Stimulated activated effector memory CD8-positive, alpha-beta T cell treated with anti-CD3 and anti-CD28 coated beads, Interleukin-12 subunit alpha, Interleukin-12 subunit beta, amount 100 ng/mL, for 72 hours (primary cell): ENCODE measurements at places on chromosomes 16 and 17.
A peak's percentile ranks its signal among the peaks of the same experiment; 100 is the strongest.

DNA sequence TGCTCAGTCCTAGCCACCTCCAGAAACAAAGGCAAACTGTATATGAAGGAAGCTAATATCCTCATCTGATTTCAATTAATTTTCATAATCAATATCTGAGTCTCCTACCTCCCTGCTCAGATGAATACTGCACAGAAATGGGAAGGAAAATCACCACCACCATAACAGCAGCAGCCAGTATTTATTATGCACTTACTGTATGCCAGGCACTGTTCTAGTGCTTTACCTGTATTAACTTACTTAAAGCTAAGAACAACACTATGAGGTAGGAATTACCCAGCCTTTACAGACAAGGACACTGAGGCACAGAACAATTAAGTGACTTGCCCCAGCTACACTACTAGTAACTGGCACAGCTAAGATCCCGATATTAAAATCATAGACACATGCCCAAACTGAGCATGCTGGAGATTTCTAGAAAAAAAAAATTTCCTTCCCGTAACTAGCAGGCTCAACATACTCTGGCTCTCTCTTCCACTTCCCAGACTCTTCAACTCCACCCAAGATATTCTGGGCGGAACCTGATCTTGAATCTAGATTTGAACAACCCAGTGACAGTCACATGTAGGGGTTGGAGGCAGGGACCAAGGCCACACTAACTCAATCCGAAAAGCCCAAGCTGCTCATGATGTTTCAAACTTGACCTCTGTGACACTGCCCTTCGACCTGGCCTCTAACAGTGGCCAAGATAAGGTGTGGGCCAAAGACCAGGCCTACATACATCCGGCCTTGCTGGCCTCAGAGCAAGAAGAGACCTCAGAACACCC, 3.9 kb downstream of the TRIM25 start:
- no peak for DNase-seq

- peak; percentile 72 for DNase-seq
These were observed 8.1 kb upstream of the FLYWCH2 start for GRCh38 chr16:2874912-2875362.

- no peak for DNase-seq
These were observed 15.5 kb upstream of the CUEDC1 start for GRCh38 chr17:57970710-57971109.

DNA sequence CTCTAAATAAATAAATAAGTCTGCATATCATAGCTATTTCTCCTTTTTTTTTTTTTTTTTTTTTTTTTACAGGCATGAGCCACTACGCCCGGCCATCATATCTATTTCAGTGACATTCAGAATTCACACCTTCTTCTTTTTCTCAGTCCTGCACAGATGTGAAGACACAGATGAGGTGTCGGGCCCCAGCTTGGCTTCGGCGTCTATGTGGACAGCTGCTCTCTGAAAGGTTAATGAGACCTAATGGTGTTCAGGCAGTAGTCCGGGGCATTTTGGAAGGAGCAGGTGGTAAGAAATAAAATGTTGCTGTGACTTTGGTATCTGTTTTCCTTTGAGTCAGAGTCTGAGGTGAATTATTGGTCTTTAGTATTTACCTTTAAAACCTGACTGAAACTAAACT, 23.6 kb downstream of the TANGO6 start:
- DNase-seq = no peak

DNA sequence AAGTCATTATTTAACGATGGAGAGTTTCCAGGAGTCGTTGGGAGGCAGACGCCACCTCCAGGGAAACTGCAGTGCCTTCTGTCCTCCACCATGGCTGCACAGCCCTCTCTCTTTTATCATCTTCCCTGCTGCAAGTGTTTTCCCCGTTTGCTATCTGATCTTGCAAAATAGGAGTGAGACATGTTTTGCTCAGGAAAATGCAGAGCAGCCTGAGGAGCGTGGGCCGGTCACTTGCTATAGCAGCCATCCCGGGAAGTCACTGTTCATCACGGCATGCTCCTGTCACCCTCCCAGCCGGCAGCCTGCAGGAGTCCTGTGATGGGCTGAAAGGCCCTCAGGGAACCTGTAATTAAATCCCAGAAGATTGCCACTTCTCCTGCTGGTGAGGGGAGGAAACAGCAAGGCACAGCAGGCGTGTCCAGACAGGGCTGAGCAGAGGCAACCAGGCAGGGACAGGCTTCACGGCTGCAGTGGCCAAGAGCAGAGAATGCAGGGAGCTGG, 143.1 kb downstream of the GSG1L start:
- DNase-seq = no peak

DNA sequence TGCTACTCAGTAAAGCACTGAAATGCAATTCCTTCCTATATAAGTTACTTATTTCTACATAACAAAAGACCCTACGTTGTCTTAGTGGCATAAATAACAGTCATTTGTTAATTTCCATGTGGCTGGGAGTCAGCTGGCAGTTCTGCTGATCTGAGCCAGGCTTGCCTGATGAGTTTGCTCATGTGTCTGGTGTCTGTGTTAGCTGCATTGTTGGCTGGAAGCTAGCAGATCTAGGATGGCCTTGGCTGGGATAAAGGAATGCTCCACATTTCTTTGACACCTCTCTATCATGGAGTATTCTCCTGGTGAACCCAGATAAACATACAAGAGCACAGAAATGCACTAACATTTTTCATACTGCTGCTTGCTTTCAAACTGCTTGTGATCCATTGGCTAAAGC, 264.4 kb upstream of the MON1B start:
- DNase-seq = no peak

DNA sequence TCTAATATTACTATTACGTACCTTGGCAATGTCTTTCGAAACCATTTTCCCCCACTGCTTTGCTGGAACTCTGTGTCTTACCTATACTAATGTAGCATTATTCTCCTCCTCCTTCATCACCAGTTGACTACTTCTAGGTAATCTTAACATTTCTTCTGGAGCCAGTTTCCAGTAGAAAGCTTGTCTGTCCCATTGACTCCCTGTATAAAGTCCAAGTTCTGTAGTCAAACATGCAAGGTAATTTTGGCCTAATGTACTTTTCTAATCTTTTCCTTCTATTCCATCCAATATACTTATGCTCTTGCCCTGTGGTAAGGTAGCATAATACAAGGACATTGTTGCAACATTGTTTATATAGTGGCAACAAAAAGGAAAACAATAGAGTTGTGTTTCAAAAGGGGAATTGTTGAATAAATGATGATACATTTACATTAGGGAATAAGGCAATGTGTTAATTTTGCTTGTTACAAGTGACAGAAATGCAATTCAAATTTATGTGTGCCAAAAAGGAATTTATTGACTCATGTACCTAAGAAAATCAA, 27.9 kb downstream of the OMG start:
- no peak for DNase-seq

DNA sequence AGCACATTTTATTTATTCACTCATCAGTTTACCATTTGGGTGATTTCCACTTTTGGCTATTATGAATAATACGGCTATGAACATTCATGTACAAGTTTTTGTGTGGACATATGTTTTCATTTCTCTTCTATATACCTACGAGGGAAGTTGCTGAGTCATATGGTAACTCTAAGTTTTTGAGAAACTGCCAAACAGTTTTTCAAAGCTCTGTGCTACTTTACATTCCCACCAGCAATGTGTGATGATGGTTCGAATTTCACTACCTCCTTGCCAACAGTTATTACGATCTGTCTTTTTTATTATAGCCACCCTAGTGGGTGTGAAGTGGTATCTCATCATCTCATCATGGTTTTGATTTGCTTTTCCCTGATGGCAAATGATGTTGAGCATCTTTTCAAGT, 63.7 kb upstream of the MRTFB start:
- DNase-seq = no peak

- no peak for DNase-seq
These were observed 2.7 kb downstream of the FOXJ1 start for GRCh38 chr17:76138234-76138895.

DNA sequence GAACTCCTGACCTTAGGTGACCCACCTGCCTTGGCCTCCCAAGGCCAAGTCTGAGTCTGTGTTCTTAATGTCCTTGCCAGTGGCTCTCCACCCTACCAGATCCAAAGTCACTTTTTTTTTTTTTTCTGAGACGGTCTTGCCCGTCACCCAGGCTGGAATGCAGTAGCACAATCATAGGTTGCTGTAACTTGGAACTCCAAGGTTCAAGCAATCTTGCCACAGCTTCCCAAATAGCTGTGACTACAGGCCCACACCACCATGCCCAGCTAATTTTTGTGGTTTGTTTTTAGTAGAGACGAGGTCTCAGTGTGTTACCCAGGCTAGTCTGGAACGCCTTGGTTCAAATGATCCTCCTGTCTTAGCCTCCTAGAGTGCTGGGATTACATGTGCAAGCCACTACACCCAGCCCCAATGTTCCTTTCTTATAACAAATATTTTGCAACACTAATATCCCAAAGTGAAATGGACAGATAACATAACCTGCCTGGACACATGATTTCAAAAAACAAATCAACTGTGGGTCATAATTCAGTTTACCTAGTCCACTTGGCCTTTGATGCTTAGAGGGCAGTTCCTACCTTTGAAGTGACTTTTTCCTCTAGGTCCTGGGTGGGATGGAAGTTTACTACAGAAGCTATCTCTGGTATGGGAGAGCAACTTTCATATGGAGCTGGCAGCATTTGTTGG, 4.0 kb upstream of the RAPGEFL1 start:
- no peak for DNase-seq

DNA sequence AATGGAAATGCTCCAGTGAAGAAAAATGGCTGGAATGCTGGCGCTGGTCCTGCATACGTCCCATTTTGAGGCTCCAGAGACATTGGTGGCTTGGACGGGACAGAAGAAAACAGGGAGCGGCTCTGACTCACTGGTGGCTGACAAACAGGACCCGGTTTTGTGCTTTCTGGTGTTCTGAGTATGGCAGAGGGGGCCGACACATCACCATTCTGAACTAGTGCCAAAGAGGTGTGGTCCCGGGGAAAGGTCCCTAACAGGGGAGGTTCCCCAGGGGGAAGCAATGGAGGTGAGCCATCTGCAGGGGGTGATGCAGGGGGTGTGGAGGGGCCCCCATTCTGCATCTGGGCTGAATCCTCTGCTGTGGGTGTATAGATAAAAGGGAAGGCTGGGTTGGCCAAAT, 8.3 kb downstream of the ANKRD40 start:
- DNase-seq = no peak
